ENCODE measurements at places on chromosomes 3 and 15. TPM values are rescaled to one million over a fixed set of nuclear protein-coding genes. Genes with fewer than 3 reads are reported as not detected.
A peak's percentile ranks its signal among the peaks of the same experiment; 100 is the strongest.

The PLAAT1 gene
- 2.6 TPM for total RNA-seq

The CELF6 gene
- 0.45 TPM for total RNA-seq

The SCN5A gene
- total RNA-seq = 0.38 TPM

The SYNPR gene
- 2.3 TPM for total RNA-seq

The COL6A5 gene
- total RNA-seq = 0.14 TPM

The MAP4 gene
- 96.8 TPM for total RNA-seq

The MKRN3 gene
- not detected for total RNA-seq

The CCDC9B gene
- total RNA-seq = 1.6 TPM

The SLC28A2 gene
- 2.4 TPM for total RNA-seq

The FSIP1 gene
- total RNA-seq = 2.9 TPM

DNA sequence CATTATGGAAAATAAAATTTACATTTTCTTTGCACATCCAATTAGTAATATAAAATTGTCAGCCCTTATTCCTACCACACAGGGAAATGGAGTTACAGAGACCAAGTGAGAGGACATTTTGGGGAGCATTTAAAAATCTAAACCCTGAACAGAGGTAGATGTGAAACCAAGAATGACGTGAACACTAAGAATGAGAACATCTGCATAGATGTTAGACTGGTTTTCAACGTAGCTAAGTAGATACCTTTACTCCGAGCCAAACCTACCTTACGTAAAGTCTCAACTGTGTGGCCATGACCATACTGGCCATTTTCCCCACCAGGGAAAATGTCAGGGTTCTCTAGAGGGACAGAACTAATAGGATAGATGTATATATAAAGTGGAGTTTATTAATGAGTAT is 51.4 kb upstream of the THBS1 start:
- DNase-seq = no peak

- no peak for DNase-seq
Observed at GRCh38 chr3:141019244-141019643, 31.9 kb upstream of the SPSB4 start.

DNA sequence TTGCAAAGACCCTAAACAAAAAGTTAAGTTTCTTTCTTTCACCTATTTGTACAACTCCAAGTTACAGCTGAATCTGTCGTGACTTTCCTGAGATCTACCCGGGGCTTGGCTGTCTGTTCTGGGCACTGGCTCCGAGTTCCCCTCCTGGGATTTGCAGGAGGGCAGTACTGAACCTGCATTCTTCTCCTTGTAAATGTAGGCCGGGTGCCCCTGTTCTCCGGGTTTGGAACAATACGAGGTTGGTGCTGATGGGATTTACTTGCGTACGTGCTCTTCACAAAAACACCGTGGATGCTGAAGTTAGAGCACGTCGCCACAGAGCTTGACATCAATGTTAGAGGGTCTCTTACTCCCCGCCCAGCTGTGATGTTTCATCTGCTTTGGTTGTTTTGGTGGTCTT is 48.1 kb downstream of the KLHL25 start:
- DNase-seq = peak; percentile 22

DNA sequence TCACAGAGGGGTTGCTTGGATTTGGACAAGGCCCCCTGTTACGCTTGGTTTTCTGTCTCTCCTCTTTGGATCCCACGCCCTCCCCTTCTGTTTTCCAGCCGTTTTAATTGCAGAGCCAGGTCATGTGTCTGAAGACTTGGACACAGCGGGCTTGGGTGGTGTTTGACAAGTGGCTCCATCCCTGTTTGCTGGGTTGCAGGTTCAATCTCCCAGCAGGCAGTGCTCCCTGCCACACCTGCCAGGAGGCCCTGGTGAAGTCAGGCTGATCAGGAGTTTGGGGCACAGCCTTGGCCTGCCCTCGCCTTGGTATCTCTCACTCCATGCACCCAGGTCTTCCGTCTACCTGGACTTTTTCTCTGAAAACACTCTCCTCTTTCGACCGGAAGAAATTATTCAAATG is 59.0 kb downstream of the PLXNA1 start:
- no peak for DNase-seq

- DNase-seq = no peak
Observed at GRCh38 chr3:179921500-179921899, 115.2 kb downstream of the PEX5L start.

DNA sequence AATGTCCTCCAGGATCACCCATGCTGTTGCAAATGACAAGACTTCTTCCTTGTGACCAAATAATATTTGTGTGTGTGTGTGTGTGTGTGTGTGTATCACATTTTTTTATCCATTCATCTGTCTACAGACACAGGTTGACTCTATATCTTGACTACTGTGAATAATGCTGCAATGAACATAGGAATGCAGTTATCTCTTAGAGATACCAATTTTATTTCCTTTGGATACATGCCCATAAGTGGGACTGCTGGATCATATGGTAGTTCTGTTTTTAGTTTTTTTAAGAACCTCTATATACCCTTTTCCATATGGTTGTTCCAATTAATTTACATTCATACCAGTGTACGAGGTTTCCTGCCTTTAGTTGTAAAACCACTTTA is 41.7 kb downstream of the GPR176 start:
- no peak for DNase-seq

- no peak for DNase-seq
Observed at GRCh38 chr3:196843435-196844110, 24.1 kb upstream of the SENP5 start.

- no peak for DNase-seq
Observed at GRCh38 chr3:71189480-71189879, 394.0 kb downstream of the FOXP1 start.

DNA sequence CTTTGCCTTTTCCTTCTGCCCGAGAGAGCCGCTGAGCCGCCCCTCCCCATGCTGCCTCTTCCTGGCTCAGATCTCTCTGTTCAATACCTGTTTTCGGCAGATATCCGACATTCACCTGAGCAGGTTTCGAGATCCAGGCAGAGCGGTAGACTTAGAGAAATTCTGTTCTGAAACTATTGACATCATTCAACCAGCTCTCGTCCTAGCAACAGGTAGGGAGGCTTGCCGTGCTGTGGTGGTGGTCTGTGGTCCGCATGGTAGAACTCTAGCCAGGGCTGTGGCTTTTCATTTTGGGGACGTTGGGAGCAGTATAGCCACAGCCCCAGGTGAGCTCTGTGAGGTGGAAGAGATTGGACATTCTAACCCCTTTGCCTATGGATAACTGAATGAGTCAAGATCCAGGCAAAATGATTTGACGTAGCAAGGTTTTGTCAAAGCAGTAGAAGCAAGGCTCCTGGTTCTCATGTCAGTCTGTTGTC is 810 bp downstream of the TMEM62 start:
- DNase-seq = no peak

DNA sequence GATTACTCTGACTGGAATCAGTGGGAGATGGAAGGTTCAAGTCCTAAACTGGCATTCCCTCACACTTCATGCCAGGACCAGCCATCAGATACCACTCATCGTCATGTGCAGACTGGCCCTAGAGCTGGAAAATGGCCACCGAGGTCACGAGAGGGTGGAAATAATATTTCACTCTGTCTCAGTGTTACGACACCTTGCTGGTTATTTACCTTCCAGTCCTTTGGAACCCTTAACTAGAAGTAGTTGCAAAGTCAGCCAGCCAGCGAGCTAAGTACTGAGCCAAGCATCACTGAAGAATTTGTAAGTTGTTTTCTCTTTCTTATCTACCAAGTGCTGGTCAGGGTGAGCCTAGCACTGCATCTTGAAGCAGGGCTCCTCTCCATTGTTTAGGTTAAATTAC is 309.9 kb upstream of the RASGRP1 start:
- DNase-seq = no peak

DNA sequence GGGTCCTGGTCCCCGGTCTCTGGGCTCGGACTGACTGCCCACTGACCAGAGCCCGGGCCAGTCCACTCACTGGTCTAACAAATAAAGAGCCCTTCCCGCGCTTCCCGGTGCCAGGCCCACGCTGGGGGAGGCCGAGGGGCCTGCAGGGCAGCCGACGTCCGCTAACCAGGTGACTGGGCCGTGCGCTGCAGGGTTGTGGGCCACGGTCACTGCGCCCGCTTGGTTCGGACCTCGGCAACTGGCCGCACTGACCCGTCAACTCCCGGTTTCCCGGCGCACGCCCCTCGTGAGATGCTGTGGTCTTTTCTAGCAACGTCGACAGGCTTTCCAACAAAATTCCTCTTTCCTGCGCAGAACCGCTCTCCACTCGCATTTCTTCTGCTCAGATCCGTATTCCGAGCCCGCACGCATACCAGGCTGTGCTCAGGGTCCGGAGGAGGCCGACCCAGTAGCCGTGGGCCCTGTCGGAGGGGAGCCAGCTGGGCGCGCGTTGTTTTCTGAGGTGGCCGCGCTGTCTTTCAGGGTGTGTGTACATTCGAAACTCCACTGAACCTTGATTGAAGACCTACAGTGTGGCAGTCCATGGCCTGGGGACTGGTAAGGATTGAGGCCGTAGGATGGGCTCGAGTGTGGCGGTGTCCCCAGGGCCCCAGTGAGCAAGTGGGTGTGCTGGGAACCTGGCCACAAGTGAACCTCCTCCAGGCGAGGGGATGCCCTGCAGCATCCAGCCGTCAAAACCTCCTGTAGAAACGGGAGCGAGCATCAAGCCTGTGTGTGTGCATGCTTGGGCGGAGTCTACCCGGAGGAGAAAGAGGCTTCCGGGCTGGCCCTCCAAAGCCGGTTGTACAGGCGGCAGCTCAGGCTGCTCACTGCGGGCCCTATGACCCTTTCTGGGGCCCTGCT is 875 bp upstream of the NT5DC2 start:
- DNase-seq = peak; percentile 69

DNA sequence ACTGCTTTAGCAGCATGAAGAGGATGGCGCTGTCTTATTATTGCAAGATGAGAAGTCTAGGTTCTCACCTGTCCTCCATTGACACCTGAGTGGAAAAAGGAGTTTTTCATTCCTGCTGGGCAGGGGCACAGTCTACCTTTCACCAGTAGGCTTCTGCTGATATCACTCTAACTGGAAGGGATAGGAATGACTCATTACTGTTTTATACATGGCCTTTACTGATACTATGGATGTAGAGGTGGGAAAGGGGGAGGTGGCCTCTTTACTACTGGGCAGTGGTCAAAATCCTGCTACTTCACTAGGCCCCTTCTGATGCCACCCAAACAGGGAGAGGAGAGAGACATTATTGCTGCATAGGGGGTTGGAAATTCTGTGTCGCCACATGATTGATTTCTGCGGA is 97.8 kb downstream of the BBX start:
- DNase-seq = no peak

- no peak for DNase-seq
Observed at GRCh38 chr3:169242708-169243513, 420.6 kb downstream of the MECOM start.
